ENCODE measurements at places on chromosomes 13 and 19.

DNA sequence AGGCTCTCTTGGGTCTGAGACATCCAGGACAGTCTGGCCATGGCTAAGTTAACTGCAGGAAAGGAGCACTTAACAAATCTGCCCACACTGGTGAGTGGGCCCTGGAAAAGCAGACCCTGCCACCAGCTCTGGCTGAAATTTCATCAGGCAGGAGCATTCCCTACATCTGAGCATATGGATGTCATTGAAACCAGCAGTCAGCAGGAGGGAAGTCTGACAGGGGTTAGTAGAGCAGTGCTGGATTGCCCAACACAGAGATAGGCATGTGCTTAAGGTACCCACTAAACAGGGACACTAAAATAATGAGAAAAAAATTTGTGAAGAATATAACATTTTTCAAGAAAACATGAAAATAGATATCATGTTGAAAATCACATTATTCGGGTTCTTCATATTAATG lies 13.6 kb upstream of the ACOD1 start:
- no peak for DNase-seq

DNA sequence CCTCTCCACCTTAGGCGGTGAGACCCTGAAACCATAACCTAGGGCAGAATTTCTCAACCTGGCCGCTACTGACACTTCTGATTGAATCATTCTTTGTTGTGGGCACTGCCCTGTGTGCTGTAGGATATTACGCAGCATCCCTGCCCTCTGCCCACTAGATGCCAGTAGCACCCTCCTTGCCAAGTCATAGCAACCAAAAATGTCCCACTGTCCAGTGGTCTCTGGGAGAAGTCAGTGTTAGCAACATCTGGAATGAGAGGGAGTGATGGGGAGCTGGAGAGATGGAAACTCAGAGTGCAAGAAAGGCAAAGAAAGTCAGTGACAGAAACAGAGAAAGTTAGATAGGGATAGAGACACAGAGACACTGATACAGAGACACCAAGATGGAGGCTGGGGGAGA lies 13.6 kb downstream of the KLK4 start:
- DNase-seq: no peak

- no peak for DNase-seq
These were observed 2.7 kb upstream of the RUBCNL start for GRCh38 chr13:46389457-46390451.

GRCh38 chr13:40406405-40407120 lies 259.9 kb downstream of the FOXO1 start:
- DNase-seq: peak; percentile 66

GRCh38 chr13:100619940-100620339 lies 31.4 kb upstream of the GGACT start:
- DNase-seq: no peak

DNA sequence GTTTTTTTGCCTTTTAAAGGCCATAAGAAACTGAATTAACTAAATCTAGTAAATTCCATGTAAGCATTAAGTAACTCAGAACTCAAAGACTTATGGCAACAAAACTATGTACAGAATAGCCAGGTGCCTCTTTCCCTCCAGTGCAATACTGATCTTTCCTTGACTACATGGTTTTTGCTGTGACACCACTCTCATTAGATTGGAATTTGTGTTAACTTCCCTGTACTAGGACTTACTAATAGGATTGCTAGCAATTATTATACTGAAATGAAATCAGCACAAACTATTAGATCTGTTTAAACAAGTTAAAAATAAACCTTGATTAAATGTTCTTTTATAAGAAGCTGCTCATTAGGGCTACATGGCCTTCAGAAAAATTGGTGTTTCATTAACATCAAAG lies 96.3 kb downstream of the DACH1 start:
- DNase-seq: peak; percentile 13

- peak; percentile 59 for DNase-seq
These were observed 941 bp downstream of the DUS3L start for GRCh38 chr19:5789886-5790558.

GRCh38 chr19:17021793-17022590 lies 4.6 kb downstream of the CPAMD8 start:
- peak; percentile 90 for DNase-seq

GRCh38 chr13:112891477-112892401 lies 77.3 kb upstream of the MCF2L start:
- DNase-seq: no peak

GRCh38 chr19:11252665-11253355 lies 9.5 kb downstream of the DOCK6 start:
- no peak for DNase-seq

- no peak for DNase-seq
These were observed 91.0 kb upstream of the SLC15A1 start for GRCh38 chr13:98843482-98843877.

DNA sequence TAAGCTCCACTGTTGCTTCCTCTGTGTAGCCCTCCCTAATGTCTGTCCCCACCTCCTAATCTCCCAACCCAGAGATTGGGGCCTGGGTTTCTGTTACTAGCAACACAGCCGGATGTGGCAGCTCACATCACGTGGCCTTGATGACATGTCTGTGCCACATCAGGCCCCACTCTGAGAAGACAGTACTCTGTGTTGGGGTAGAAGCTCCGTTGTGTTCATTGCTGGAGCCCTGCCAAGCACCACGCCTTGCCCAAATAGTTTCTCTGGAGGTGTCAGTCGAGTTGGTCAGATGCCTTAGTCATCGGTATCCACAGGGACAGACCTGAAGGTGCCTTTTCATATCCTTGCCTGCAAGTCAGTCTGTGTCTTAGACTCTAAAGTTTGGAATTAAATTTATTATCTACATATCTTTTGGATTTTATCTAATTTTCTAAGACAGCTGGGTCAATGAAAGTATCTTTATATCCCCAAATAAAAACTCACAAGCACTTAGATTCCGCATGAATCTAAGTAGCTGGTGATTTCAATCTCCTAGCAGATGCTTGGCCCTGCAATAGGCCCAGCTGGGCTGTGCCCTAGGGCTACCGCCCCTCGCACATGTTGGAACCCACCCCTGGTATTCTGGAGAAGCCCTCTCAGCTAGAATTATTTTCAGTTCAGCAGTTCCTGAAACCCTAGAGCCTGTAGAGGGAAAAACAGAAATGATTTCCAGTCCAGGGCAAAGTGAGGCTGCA lies 204.0 kb upstream of the TSHZ3 start:
- no peak for DNase-seq

- no peak for DNase-seq
These were observed 21.1 kb upstream of the SLC10A2 start for GRCh38 chr13:103087275-103087674.

- DNase-seq: peak; percentile 10
These were observed at the start of gene RGS9BP for GRCh38 chr19:32675720-32676185. Gene RGS9BP (plus strand): TSS chr19:32675848. CDS start chr19:32676264, 416 bp downstream.

DNA sequence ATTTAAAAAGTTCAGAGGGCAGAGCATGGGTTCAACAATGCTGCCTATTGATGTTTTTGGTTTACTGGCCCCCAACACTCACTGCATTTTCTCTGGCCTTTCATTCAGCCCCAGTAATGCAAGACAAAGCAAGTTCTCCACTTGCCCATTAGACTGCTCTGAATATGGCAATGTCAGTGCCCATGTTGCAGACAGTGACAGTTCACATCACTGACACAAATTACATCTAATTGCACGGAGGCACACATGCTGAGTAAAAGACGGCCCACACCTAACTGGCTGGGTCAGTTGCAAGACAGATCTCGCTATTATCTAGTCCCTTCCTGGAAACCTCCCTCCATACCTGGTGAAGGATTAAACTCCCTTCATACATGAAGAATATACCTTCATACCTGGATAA lies 54.0 kb downstream of the ENOX1 start:
- no peak for DNase-seq

- no peak for DNase-seq
These were observed 1.2 kb downstream of the CIRBP start for GRCh38 chr19:1270213-1270853.

- no peak for DNase-seq
These were observed 6.5 kb upstream of the CTXN1 start for GRCh38 chr19:7932276-7932929.

DNA sequence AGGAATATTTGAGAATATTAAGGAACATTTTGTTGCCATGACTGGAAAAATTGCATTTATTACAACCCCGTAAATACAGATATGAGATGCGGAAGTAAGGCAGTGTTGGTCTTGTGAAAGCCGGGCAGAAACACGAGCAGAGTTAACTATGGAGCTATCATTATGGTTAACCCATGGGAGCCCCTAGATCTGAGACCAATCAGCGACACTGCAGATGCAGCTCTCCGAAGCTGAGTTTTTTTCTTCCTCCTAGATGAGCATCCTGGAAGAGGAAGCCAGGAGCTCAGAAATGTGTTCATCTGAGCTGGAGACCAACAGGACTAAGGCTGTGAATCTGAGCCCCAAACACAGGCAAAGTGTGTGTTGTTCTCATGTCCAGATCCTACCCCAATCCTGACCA lies 123.0 kb upstream of the KL start:
- no peak for DNase-seq

- peak; percentile 95 for DNase-seq
These were observed 21.9 kb downstream of the ATP11A start for GRCh38 chr13:112711528-112712265.

GRCh38 chr19:35236638-35237400 lies 8.3 kb upstream of the FAM187B start:
- DNase-seq: no peak

- peak; percentile 24 for DNase-seq
These were observed 17.2 kb upstream of the CYSLTR2 start for GRCh38 chr13:48636550-48636949.

All from bronchial epithelial cell (primary cell).